Hippocampal formation (tissue), 2 donors: ENCODE measurements at places on chromosomes 13 and 19.

GRCh38 chr13:24091080-24091479, 69.4 kb upstream of the SPATA13 start:
- no peak for DNase-seq

DNA sequence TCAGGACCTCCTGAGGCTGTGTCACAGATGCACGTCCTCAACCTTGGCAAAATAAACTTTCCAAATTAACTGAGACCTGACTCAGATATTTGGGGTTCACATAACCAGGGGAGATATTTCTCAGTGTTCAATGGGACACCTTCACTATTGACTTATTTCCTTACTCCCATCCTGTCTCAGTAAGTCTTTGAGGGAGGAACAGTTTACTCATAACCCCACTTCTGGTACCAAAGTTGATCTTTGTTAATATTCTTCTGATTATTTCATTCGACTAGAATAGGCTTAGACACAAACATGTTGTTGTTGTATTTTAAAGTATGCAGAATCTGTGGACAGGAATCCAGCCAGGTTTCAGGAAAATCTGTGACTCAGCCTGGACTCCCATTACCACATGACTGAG, 34.6 kb upstream of the CHST8 start:
- DNase-seq: no peak

DNA sequence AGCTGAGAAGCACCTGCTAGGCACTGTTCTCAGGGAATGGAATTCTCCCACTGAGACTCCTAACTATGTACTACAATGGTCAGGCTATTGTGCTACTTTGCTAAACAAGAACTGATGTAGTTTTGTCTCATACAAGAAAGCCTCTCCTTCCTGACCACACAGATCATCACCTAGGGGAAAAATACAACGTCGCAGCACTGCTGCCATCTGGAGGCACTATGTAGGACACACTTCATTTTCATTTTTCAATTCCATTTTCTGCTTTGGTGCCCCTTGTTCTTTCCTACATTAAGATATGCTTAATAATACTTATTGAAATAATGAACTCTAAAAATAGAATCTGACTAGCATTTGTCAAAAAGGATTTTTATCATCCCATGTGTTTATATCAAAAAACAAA, 21.1 kb downstream of the PROSER1 start:
- DNase-seq: peak; percentile 40

DNA sequence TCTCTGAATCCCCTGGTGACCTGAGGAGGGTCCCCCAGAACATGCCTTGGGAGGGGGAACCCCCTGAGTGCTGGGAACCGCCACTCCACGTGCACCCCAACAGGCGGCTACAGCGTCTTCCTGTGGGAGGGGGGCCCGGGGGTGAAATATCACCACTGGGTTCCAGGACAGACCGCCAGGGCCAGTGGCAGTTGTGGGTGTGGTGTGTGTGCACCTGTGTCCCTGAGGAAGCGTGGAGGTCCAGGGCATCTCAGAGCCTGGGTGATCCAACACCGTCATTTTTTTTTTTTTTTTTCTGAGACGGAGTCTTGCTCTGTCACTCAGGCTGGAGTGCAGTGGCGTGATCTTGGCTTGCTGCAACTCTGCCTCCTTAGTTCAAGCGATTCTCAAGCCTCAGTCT, 4.2 kb downstream of the ADGRE5 start:
- DNase-seq: no peak

DNA sequence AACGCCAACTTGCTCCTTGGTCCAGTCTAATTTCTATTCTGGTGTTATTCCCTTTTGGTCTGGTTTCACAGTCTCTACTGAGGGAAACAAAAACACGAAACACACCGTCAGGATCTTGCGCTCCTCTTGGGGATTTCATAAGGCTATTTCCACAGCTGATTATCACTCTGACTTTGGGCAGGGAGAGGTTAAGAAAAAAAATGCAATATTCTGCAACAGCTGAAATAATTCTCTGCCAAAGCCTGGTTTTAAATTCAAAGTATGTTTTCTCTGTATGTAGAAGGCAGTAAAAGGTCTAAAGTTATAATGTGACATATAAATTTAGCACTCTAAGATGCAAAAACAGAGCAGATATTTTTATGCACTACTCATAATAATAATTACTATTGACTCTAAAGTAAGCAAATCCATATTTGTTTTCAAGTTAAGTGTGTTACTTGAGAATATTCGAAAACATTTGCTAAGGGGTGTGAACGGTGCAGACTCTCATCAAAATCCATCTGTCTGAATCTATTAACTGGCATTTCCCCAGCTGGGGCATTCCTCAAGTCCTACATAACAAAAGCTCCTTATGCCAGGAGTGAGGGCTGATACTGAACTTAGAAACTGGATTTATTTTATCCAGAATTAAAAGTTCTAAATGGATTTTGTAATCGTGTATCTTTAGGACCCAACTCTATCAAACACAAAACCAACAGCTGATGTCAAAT, 38.4 kb upstream of the STARD13 start:
- DNase-seq: no peak
